ENCODE measurements at places on chromosomes 7 and 10.

DNA sequence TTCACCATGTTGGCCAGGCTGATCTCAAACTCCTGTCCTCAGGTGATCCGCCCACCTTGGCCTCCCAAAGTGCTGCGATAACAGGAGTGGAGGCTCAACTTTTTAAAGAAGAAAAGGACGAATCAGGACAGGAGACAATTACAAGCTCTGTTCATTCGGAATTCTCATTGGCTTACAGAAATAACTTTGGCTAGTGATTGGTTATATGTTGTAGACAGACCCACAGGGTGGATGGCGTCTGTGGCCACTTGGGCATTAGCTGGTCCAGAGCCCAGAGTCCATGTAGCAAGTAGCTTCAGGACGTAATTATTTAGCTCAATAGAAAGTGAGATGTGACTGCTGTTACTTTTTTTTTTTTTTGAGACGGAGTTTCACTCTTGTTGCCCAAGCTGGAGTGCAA, 160.5 kb upstream of the TNRC18 start:
- DNase-seq: no peak

- no peak for DNase-seq
Observed at GRCh38 chr10:59873896-59874295, 32.5 kb downstream of the CCDC6 start.

DNA sequence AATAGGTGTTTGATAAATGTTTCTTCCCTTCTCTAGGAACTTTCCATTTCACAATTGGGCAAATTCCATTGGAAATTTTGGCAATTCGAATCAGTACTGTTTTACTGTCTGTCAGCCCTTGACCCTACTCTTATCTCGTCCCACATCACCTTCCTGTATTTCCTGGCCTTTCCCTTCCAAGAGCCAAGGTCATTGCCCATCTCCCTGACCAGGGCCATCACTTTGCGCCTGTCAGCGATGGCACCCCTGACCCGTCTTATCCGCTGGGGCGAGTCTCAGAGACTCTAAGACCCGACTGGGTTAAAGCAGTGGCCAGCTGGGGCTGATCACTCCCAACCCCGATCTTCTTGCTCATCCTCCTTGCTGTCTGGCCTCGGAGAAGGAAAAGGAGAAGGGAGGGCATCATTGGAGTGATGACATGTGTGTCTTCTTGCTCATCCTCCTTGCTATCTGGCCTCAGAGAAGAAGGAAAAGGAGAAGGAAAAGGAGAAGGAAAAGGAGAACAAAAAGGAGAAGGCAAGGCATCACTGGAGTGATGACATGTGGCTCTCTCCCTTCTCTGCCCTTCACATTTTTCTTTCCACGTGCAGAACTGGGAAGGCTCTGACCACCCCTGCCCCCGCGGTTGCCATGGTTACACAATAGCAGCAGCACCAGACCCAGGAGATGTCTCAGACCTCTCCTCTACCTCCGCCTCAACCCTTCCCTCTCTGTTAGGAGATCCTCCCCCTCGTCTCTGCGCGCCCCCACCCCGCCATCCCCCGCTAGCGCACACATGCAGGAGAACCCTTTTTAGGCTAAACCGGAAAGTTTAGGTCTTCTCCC, 2.0 kb downstream of the SEMA3D start:
- no peak for DNase-seq

DNA sequence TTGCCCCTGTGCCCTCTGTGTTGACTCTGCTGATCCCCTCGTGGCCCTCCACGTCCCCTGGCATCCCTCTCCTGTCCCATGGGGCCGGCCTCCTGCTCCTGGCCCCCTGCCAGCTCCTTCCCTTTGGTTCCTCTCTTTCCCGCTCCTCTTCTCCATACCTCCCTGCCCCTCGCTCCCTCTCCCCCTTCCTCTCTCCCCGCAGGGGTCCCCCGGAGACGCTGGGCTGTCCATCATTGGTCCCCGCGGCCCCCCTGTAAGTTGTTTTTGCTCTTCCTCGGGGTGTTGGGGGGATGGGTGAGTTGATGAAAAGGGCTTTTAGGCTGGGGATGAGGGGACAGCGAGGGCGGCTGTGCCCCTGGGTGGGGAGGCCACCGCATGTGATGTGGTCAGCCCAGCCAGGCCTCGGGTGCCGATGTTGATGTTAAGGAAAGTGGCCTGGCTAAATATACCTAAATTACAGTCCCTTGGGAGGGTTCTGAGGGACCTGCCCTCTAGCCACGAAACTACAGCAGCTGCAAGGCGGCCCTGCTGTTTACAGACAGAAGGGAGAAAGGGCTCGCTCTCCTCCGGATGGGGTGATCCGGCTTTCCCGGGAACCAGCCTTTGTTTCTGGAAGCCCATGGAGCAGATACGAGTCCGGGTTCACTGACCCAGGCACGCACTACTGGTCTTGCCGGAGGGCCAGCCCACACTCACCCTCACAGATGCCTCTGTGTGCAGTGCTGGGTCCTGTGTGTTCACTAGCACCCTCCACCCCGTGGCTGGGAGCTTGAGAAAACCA, 78.8 kb downstream of the COL13A1 start:
- DNase-seq: no peak

GRCh38 chr7:129006636-129007414, 48.1 kb downstream of the TNPO3 start:
- DNase-seq: no peak

- no peak for DNase-seq
Observed at GRCh38 chr10:73889014-73889413, 14.7 kb upstream of the CAMK2G start.

DNA sequence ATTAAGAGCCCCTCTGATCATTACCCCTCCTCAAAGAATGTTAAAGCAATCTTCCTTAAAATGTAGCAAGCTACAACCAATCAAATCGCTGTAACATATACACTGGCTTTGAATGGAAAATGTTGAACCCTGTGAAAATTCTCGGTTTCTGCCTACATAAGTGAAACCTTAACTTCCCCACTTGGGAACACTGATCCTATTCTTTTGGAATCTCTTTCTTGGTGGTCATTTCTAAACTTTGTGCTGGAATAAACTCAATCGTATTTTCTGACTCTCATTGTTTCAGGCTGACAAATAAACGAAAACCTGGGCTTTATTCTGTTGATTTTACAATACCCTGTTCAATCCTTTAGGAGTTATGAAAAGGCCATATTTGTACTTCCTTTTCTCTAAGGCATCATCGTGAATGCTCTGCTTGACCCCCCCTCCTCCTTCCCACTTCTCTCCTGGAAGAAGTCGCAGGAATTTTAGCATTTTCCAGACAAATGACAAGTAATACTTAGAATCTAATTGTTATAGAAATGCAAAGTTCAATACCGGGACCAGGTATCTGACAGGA, 155.1 kb upstream of the FAM13C start:
- DNase-seq: no peak

DNA sequence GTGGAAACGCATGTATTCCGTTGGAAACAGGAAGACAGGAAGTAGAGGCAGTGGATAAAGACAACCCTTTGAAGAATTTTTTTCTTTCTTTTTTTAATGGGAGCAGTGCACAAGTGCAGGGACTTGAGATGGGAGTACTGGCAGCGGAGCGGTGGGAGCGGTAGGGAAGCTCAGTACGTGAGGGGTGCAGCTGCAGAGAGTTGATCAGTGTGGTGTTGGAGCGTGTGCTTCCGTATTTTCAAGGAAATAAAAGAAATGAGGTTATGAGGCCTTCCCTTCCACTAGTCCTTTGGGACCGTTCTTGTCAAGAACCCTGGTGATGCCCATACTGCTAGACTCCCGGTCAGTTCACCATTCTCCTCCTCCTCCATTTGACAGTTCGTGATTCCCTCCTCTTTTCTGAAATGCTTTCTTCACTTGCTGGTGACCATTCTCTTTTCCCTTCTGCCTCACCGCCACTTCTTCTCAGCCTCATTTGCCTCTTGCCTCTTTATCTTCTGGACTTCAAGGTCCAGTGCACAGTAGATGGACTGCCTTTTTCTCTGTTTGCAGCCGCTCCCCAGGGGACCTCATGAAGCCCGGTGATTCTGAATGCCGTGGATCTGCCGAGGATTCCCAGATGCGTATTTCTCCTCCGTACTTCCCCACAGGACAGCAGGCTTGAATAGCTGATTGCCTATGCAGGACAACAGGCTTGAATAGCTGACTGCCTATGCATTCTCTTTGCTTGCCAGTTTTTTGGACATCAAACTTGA, 39.1 kb upstream of the TMEM236 start:
- no peak for DNase-seq

DNA sequence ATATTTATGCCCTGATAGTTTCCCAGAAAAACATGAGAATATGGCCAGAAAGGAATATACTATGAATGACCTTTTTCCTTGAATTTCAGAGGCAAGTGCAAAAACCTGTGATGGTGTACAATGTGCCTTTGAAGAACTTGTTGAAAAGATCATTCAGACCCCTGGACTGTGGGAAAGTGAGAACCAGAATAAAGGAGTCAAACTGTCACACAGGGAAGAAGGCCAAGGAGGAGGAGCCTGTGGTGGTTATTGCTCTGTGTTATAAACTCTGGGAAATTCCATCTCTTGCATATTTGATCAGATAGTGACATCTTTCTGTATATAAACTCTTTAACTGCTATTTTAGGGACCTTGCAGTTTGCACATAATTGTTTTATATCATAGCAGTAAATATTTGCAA, 33.7 kb downstream of the RAB18 start:
- DNase-seq: no peak

All from AG04450 (cell line).